AG04449 (cell line): ENCODE measurements at places on chromosomes 3 and 15.

- DNase-seq: no peak
These were observed 215.0 kb upstream of the CDIN1 start for GRCh38 chr15:36364377-36364776.

DNA sequence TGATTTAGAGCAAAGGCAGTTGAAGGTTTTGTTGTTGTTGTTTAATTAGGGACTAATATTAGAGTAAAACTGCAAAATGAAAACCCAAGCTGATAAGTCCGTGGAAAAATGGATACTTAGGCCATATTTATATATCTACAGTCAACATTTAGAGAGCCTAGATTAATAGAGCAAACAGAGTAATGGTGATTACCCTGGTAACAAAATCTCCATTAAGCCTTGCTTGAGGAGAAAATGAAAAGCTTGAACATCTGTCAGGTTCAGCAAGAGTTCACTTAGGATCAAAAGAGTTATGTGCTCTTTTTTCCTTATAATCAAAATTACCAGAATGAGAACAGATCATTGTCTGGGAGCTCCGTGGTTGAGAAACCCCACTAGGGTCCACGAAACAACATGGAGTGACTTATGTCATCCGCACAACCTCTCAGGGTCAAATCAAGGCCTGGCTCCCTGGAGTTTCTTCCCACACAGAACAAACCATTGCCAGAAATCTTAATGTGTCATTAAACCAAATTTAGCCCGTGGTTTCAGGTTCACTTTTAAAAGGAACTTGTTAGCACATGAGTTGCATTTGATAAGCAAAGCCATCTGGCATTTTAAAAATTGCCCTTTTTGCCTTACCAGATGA lies 381.2 kb downstream of the GABRB3 start:
- DNase-seq: no peak

- DNase-seq: no peak
These were observed 13.0 kb downstream of the MRPL46 start for GRCh38 chr15:88454236-88454635.

DNA sequence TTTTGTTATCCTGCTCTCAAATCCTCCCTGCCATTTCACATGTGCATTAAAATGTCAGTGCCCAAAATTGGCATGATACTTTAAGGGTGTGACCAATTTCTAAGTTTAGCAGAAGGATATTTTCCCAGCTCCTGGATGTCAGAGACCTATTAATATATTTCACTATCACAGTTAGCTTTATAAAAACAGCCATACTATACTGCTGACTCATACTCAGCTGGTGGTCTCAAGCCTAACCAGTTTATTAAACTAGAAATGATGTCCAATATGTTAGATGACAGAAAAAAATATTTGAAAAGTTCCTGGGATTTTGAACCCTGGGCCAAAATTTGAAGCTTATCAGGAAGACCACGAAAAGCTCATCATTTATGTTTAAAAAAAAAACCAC lies 60.9 kb upstream of the ZNF280D start:
- DNase-seq: no peak

GRCh38 chr3:125191730-125192129 lies 20.8 kb downstream of the SLC12A8 start:
- DNase-seq: no peak

DNA sequence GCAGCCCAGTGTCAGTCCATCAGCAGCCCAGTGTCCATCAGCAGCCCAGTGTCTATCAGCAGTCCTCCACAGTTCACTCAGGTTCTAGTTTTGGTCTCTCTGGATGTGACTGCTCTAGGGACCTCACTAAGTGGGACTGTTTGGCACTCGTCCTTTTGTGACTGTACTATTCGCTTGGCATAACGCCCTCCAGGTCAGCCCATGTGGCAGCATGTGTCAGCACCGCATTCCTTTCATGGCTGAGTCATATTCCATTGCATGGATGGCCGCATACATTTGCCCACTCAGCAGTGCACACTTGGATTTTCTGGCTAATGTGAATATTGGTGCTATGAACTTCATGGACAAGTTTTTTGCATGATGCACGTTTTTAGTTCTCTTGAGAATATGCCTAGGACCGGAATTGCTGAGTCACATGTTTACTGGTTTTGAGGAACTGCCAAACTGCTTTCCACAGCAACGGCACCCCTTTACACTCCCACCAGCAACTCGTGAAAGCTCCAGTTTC lies 16.4 kb downstream of the CHST13 start:
- DNase-seq: peak; percentile 80

DNA sequence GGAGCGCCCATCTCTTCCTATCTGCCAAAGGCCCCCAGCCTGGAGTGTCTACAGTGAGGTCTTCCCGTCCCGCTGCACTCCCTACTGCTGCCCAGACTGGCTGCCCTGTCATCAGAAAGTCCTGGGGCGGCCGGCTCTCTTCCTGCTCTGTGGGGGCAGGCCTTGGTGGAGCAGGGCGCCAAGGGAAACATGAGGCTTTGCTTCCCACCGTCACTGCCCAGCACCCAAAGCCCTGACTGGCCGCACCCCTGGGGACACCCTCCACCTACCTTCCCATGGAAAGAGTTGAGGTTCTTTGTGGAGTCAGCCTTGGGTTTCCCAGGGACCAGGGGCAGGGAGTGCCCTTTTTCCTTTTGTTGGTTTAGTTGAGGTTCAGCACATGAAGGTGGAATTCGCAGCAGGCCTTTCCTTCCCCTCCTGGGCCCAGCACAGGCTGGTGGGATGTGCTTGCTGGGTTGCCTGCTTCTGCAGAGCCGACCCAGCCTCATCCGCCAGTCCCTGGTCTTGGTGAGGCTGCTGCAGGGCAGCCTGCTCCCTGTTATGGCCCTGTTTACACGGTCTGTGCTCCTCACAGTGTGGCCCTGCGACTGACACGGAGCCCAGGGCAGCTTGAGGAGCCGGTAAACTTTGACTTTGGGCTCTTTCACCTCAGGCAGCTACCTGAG lies 51.8 kb upstream of the PLXNA1 start:
- no peak for DNase-seq

GRCh38 chr3:134685929-134686802 lies 35.3 kb upstream of the KY start:
- peak; percentile 63 for DNase-seq

DNA sequence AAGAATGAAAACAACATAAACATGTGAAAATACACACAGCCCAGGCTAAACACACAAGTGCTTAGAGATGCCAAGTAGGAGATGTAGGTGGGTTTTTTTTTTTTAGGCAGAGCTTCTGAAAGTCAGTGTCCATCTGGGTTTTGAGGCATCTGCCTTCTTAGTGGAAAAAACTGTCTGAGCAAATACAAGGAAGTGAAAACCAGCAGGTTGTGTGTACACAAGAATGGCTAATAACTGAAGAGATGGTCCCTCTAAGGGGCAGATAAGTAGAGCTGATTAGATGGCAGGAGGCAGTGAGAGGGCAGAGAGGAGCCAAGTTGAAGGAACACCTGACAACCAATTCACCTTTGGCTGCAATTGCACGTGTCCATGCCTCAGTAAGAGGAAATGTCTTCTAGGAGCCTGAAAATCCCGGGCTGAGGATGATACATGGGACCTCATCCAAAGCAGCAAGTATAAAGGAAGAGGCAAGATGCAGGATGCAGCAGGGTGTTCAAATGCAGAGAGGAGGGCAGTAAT lies 34.9 kb downstream of the CYP19A1 start:
- DNase-seq: no peak

- DNase-seq: no peak
These were observed 70.8 kb upstream of the POMGNT2 start for GRCh38 chr3:43176666-43177065.

GRCh38 chr3:44468572-44469520 lies 8.6 kb downstream of the ZNF445 start:
- no peak for DNase-seq

- DNase-seq: no peak
These were observed 33.5 kb downstream of the CHCHD6 start for GRCh38 chr3:126737527-126737926.

DNA sequence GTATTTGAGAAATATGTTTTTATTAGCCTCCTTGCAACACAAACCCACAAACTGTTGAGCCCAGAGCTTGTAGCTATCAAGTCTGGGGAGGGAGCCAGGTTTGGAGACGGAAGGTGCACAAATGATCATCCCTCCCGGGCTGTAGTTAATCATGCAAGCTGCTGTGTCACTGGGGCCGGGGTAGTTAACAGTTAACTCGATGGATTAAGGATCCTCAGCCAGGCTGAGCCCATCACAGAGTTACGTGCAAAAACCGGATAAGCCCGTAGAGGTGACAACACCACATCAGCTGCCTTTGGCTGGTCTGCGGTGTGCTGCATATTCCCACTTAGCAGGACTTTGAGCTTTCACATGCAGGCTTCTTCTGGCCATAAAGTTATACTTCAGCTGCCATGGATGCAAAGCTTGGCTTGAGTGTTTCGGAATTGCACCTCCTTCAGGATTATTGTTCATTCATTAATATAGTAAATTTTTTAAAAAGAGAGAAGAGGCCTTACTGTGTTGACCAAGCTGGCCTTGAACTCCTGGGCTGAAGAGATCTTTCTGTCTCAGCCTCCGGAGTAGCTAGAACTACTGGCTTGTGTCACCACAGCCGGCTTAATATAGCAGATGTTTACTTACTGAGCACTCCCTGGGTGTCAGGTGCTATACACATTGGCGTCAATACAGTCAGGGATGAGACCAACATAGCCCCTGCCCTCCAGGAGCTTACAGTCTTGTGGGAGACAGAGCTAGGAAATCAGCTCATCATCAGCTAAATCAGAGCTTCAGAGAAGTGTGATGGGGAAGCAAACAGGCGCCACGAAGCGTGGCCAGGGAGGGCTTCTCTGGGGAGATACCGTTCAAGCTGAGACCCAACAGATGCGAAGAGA lies 226.8 kb upstream of the BHLHE40 start:
- DNase-seq: peak; percentile 70

DNA sequence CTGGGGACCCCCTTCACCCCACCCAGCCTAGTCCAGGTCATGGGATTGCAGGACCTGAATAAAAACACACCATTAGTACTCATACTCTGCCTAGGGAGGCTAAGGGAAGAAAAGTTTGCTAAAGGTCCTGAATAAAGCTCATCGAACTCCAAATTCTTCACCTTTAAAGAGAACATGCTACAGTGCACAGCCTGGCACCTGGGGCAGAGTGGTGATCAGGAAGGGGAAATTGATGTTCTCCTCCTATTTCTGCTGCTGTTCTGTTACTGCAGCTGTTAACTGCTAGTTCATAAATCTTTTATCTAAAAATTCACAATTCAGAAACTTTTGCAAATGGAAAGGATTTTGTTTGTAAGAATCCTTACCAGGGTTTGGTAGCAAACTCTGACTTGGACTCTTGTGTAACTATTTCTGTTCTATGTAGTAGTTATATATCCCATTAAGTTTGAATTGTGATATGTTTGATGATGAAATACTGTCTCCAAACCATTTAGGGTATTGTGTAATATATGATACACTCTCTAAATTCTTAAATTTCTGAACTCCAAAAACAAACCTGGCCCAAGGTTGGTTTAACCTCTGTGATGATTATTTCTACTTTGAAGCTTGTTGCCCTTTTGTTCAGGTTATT lies 27.9 kb downstream of the MCTP2 start:
- DNase-seq: no peak

DNA sequence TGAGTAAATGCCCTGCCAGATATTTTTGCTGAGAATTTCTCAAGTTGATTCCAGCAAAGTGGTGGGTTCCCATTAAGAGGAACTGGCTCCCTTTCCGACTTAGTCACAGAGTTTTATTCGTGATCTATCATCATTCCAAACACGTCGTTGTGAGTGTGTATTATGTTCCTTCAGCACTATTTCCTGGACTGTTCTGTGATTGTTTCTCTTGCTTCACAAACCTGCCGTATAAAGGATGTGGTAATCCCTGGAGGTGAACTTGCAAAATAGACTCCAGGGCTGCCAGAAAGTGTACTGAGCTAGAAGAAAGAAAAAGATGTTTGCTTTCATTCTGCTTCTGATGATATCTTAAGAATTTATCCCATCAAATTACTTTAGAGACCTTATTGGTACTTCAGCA lies 14.5 kb upstream of the CAPN3 start:
- peak; percentile 29 for DNase-seq

DNA sequence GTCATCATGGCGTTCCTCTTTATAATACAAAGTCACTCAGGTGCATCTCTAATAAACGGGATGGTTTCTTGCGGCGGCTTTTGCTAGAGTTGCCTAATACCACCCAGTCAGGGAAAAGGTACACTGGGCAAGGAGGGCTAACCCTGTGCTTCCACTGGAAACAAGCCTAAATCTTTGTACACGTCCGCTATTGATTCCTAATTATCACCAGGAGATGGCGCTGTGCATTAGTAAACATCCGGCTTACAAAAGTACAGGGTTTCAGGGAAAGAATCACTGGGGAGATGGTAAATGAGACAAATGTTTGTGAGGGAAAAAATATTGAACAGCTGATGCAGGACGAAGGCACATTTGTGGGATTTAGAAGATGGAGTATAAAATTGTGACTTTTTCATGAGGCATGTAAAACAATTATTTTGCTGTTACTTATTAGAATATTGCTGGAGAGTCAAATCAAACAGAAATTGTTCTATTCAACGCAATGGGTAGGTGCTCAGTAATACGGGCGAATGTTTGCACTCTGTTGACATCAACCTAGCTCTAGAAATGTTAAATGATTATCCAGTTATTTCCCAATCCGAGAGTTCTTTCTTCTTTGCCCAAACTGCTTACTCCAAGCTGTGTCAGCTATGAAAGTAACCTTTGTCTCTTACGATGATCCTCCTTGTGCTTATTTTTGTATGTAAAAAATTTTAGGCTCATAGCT lies 50.6 kb downstream of the GMNC start:
- DNase-seq: peak; percentile 3

GRCh38 chr3:29880809-29881208 lies 599.9 kb downstream of the RBMS3 start:
- no peak for DNase-seq

GRCh38 chr15:31252171-31252785 lies 74.4 kb upstream of the KLF13 start:
- DNase-seq: no peak

DNA sequence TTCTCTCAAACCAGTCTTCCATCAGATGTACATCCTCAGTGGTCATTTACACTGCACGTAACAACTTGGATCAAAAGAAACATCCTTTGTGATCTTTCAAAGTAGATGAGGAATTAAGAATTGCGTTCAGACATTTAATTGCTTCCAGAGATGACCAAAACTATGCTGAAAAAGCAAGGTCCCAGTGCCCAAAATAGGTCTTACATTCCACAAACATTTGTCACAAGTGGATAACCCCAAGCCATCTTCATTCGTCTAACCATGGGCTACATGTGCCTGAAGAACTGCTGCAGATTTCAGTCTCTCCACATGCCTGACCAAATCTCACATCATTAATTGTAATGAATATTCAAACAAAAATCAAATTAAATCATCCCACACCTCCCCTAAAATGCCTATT lies 273.6 kb downstream of the SHOX2 start:
- DNase-seq: peak; percentile 46

GRCh38 chr3:19073341-19074105 lies 74.8 kb upstream of the KCNH8 start:
- no peak for DNase-seq

DNA sequence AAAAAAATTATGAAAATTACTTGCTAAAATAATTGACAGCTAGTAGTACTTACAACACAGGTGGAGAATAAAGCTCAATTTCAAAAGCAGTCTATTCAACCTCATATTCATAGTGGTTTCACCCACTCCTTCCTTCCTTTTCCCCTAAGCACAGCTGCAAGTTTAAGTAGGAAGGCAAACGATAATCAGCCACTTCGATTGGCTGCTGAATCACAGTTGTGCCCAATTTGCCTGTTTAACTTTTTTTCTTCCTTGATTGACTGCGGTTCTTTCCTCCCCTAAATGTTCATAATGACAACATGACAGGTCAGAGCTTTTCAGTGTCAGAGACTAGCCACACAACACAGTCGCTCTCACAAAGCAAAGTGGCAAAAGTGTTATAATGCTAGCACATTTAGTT lies 468.0 kb upstream of the GBE1 start:
- DNase-seq: no peak
